ENCODE measurements at places on chromosomes 2 and 18.
A peak's percentile ranks its signal among the peaks of the same experiment; 100 is the strongest.

- peak; percentile 68 for DNase-seq
These were observed 11.3 kb upstream of the MLPH start for GRCh38 chr2:237475704-237476141.

- DNase-seq: no peak
These were observed 290.2 kb upstream of the LRATD1 start for GRCh38 chr2:14342313-14342712.

GRCh38 chr18:8960740-8961657, 141.5 kb upstream of the NDUFV2 start:
- DNase-seq: no peak

- peak; percentile 36 for DNase-seq
These were observed 181.3 kb upstream of the LINC00305 start for GRCh38 chr18:64330161-64330560.

- no peak for DNase-seq
These were observed 21.7 kb downstream of the METTL21A start for GRCh38 chr2:207603486-207603885.

DNA sequence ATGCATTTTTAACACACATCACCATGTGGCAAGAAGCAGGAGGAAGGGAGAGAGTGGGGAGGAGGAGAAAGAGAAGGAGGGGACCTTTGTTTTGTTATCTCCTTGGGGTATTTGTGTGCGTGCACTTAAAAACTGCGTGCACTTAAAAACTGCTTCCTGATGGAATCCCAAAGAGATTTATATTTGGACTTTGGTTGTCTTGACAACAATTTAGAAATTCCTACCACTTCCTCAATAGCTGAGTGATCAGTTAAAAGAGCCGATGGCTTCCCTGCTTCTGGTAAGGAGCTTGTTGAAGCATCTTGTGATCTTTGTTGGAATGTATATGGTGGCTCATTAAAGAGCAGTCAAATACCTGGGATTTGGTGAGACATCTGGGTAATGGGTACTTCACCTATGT, 4.5 kb downstream of the RAB31 start:
- no peak for DNase-seq

DNA sequence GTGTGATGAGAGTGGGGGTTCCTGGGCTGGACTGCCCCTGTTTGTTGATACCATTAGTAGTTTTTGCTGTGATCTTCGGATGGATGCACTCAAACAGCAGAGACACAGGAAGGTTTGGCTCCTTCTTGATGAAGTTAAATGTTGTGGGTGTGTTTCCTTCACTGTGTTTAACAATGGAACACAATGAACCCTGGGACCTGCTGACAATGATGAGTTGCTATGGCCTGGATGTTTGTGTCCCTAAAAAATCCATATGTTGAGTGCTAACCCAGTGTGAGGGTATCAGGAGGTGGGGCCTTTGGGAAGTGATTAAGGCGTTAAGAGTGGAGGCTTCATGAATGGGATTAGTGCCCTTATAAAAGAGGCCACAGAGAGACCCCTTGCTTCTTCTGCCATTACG, 237.4 kb upstream of the HS6ST1 start:
- no peak for DNase-seq

GRCh38 chr2:43481927-43482542, 113.8 kb downstream of the THADA start:
- DNase-seq: no peak

- peak; percentile 14 for DNase-seq
These were observed 82.0 kb upstream of the SLC39A10 start for GRCh38 chr2:195575016-195575415.

- peak; percentile 40 for DNase-seq
These were observed 2.3 kb downstream of the NEUROD1 start for GRCh38 chr2:181677912-181678586.
